ENCODE measurements at places on chromosomes 1 and 21.

DNA sequence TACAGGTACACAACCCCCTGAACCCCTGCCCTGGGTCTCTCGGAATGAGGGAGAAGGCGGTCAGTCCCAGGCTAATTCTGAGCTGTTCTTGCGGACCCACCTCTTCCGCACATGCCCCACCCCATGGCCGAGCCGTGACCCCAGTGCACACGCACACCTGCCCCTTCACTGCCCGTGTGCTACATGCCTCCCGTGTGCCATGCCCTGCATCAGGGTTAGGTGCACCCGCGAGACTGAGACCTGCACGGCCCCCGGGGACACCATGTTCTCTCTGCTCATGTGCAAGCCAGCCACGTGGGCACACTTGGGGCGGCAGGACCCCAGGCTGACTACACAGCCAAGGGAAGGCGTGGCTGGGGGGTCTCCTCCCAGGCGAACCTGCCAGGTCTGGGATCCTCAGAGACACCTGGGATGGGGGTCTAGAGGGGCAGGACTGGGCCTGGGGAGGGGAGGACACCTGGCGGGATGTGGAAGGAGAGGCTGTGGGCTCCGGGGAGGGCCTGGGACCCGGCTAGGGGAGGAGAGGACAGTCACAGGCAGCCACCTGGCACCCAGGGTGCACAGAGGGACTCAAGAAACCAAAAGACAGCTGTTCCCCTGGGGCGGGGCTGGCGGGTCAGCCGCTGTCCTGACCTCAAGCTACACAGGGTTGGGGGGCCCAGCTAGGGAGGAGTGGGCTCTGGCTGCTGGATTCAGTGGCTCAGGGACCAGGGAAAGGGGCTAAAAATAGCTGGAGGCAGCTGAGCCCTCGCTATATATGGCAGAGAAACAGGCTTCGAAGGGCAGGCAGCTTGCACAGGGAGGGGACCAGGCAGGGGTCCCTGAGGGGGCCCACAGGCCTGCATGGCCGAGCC lies 133.4 kb downstream of the CASZ1 start:
- DNase-seq, result no peak

GRCh38 chr1:193102662-193103061 lies 2.6 kb downstream of the GLRX2 start:
- DNase-seq, result no peak

GRCh38 chr1:51621161-51621560 lies 4.3 kb downstream of the OSBPL9 start:
- DNase-seq, result no peak

- DNase-seq, result no peak
Measured at GRCh38 chr21:42570362-42570761, 56.7 kb downstream of the SLC37A1 start.

DNA sequence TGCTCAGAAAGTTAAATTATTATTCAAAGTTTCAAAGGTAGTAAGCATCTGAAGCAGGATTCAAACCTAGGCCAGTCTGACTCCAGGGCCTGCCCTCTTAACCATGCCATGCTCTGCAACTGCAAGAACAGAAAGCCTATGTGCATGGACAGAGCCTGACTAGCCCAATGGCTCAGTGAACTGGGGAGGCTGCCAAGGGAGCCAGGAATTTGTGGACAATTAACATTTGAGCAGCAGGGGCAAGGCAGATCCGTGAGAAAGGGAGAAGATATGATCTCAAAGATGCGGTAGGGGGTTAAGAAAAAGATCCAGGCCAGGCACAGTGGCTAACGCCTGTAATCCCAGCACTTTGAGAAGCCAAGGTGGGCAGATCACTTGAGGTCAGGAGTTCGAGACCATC lies 6.5 kb upstream of the ATP1A4 start:
- no peak for DNase-seq

DNA sequence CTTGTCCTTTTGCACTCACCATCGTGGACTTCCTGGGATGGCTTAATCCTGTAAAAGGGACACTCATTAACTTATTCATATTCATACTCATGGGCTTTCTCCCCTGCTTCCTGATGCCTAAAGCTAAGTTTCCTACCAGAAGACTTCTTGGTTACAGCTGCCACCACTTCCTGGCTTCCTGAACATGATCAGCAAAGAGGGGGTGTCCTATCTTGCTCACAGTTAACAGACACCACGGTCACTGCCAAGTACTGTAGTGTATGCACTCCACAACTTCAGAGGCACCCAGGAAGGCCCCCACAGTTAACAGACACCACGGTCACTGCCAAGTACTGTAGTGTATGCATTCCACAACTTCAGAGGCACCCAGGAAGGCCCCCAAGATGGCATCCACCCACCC lies 177.8 kb downstream of the SIPA1L2 start:
- no peak for DNase-seq

- peak; percentile 10 for DNase-seq
Measured at GRCh38 chr1:73998348-73998959, 199.5 kb downstream of the LRRIQ3 start.

GRCh38 chr1:201737352-201738060 lies 91.5 kb upstream of the IPO9 start:
- no peak for DNase-seq

- no peak for DNase-seq
Measured at GRCh38 chr21:14993115-14993514, 71.7 kb downstream of the NRIP1 start.

DNA sequence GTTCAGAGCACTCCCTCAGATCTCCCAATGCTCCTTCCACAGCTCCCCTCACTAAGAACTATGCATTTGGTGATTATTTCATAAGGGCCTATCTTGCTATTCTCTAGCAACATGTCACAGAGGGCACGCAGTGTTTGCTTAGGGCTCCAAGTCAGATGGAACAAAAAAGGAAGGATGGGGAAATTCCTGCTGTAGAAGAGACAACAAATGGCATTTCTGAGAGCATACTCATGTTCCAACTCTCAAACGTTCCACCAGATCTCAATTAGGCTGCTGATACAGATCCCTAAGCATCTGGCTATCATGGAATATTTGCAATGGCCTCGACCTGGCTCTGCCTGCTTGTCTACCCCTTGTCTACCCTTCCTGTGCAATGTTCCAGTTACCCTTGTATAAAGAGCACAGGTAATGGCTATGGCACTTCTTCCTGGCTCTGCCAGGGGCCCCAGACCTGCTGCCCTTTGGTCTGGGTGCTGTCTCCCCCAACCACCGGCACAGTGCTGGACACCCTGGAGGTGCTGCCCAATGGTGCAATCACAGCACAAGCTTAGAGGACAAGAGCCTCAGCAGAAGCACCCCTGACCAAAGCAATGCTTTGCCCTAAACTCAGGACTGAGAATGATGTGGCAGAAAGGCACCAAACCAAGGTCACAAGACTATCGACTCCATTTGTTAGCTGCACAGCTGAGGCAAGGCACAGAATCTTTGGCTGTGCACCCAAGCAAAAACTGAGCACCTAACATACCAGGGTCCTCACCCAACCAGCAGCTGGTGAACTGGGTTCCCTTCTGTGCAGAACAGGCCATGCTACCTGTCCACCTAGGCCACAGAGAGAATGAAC lies 3.6 kb downstream of the PARP1 start:
- no peak for DNase-seq

DNA sequence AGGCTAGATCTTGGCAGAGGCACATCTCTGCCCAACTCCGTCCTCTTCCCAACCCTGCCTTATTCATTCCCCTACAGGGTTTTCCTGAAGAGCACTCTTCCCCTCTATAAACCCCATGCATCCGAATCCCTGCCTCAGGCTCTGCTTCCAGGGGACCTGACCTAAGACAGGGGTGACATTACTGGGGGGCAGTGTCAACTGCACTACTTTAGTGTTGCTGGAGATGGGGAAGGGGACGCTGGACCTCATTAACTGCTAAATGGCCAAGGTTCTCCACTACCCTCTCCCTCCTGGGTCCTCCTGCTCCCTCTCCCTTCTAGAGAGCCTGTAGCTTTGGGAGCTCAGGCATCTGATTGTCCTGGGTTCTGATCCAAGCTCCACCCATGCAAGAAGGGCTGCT lies 126.2 kb downstream of the GRIK3 start:
- DNase-seq, result no peak

- no peak for DNase-seq
Measured at GRCh38 chr1:76095802-76096201, 21.3 kb downstream of the ST6GALNAC3 start.

- no peak for DNase-seq
Measured at GRCh38 chr1:184640505-184640904, 114.2 kb downstream of the EDEM3 start.

DNA sequence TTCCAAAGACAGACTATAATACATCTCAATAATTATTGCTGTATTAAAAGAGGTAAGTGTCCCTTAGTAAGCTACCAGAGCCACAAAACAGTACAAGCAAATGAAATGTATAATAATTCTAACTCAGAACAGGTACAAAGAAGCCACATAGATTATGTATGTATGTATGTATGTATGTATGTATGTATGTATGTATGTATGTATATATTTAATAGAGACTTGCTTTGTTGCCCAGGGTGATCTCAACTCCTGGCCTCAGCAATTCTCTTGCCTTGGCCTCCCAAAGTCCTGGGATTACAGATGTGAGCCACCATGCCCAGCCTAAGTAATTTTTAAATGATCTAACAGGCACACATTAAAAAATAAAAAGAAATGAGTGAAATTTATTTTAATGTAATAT lies 86.9 kb downstream of the EPS15 start:
- no peak for DNase-seq

DNA sequence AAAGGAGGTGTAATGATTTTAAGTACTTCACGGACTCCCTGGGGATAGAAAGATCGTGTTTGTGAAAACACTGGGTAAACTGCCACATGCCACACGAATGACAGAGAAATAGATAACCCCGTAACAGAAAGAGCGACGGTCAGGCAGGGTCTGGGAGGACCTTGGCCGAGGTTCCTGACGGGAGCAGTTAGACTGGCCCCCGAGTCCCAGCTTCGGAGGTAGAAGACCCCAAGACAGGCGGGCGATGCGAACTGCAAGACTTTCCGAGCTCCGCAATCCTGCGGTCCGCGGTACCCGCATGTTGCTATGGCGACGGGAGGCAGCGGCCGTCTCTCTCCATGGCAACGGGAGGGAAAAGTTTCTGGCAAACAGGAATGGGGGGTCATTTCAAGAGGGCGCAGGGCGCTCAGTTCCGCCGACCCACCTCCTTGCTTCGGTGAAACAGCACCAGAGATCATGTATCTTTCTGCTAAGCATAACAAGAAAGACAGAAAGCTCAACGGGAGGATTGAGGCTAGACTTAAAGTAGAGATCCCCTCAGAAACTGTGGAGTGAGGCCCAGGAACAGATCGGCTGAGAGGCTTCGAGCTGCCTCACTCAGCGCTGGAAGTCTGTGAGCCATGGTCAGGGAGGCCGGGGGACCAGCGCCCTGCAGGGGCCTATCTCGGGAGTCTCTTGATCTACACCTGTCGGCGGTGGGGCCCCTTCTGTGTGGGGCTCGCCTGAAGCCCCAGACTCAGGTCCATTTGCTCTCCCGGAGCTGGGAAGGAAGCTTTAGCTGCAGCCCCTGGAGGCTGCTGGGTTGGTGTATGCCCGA lies 685 bp upstream of the SYT6 start:
- DNase-seq, result no peak

DNA sequence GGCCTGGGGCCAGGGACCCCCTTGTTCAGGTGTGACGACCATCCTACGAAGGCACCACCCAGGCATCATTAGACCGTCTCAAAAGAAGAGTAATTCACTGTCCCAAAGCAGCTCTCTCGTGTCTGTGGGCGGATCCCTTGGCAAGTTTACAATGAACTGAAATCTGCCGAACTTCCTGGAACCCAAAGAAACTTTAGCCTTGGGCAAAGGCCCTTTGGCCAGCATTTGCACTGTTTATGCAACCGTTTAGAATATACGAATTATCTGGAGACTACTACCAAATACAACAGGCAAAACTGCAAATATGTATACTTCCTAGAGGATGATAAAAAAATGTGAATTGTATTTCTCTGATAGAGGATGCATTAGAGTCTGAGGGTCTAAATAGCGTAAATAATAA lies 1.4 kb upstream of the SOD1 start:
- DNase-seq, result no peak

DNA sequence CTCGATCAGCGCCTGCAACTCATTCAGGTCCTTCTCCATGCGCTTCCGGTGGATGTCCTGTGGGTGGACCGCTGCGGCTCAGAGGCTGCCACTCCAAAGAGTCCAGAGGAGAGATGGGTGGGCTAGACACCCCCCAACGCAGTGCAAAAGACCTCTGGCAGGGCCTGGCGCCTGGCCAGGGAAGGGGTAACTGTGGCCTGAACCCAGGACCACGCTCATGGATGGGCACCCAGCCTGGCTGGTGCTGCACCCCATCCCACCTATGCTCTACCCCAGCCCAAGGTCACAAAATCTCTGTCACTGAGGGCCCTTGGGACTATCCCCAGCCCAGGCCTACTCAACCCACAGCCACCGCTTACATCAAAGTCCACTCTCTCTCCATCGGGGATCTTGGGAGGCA lies 12.2 kb downstream of the TNNT2 start:
- DNase-seq, result no peak

DNA sequence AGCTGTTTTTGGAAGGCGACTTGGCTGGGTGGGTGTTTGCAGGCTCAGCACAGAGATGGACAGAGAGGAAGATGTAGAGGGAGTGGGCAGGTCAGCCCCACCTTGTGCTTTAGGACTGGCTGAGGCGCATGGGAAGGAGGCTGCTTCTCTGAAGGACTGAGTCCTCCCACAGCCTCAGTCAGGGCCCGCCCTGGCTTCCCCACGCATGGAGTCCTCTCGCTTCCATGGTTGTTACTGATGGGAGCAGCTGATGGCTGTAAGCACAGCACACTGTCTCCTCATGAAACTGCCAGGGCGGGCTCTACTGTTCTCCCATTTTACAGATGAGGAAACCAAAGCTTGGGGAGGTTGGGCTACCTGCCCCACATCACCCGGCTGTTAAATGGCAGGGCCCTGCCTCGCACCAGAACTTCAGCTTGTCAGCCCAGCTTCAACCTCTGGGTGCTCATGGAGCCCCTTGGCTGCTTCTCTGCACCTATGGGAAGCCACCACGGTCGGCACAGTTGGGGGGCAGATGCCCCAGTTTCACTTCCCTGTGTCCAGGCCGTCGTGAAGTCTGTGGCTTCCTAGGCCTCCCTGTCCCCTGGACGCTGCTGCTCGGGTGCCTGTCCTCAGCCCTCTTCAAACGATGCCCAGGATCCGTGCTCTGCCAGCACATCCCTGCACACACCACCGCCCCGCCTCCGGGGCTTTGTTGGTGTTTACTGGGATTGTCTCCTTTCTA lies 2.4 kb downstream of the TMEM201 start:
- DNase-seq, result no peak

- DNase-seq, result no peak
Measured at GRCh38 chr1:201647094-201647493, 108.2 kb downstream of the NAV1 start.

- no peak for DNase-seq
Measured at GRCh38 chr1:146039844-146040194, 18.3 kb upstream of the HJV start.

- DNase-seq, result peak; percentile 87
Measured at GRCh38 chr1:202315576-202316168, 26.1 kb downstream of the UBE2T start.

GRCh38 chr1:112335351-112335750 lies 60.7 kb upstream of the CTTNBP2NL start:
- no peak for DNase-seq
